ENCODE measurements at places on chromosomes 16 and 17. TPM values are rescaled to one million over a fixed set of nuclear protein-coding genes. Genes with fewer than 3 reads are reported as not detected.

The PPP1R27 gene
- total RNA-seq = not detected

GRCh38 chr16:64380751-64381150 is 741.1 kb downstream of the CDH11 start:
- H3K27me3 ChIP-seq = no peaks in the 10 kb centered on the region
- no peak for DNase-seq
- no peak overlapping the region for H3K4me3 ChIP-seq

DNA sequence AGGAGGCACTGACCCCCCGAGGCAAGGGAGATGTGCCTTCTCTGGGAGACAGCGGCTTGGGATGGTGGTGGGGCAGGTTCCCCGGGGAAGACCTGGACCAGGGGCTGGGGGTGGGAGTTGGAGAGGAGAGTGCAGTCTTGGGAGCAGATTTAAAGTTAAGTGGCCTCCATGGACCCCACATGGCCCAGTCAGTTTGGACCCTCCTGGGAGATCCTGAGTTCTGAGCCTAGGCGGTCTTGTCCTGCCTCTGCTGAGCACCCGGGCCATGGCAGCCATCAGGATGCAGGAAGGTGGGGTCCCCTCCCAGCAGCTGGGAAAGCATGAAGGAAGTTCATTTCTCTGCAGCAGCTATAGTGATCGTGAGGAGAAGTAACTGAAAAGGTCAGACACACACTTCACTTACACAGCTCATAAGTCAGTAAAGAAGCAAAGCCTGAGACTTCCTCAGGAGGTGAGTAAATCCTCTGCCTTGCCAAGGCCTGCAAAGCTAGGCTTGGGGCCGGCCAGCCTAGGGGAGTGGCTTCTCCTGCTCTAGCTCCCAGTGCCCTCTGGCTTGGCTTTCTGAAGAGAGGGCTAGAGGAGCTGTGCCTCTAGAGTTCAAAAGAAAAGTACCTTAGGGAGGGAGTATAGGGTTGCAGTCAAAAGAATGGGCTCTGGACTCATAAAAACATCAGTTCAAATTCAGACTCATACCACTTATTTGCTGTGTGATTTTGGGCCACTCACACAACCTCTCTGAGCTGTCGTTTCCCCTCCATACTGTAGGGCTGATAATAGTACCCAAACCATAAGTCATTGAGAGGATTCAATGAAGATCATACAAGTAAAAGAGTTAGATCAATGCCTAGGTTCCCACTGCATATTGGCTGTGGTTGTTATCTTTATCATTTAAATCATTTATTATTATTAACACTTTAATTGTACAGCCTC is 31.0 kb upstream of the C16orf78 start:
- no peaks in the 10 kb centered on the region for H3K36me3 ChIP-seq
- H3K4me1 ChIP-seq = no peaks in the 10 kb centered on the region
- H3K4me3 ChIP-seq = no peak overlapping the region
- DNase-seq = no peak
- no peaks in the 10 kb centered on the region for H3K27me3 ChIP-seq

The TMEM238L gene
- total RNA-seq = not detected

- no peaks in the 10 kb centered on the region for H3K4me1 ChIP-seq
- H3K4me3 ChIP-seq = no peak overlapping the region
- no peaks in the 10 kb centered on the region for H3K36me3 ChIP-seq
- no peak for DNase-seq
- no peaks in the 10 kb centered on the region for H3K27me3 ChIP-seq
Measured at GRCh38 chr16:81711657-81712319, 67.3 kb upstream of the PLCG2 start.

The CHST5 gene
- not detected for total RNA-seq

The ABCA9 gene
- total RNA-seq = 8.6 TPM

- no peaks in the 10 kb centered on the region for H3K36me3 ChIP-seq
- no peak overlapping the region for H3K4me3 ChIP-seq
- DNase-seq = no peak
- no peaks in the 10 kb centered on the region for H3K27me3 ChIP-seq
- no peak overlapping the region for H3K27ac ChIP-seq
- no peaks in the 10 kb centered on the region for H3K4me1 ChIP-seq
Measured at GRCh38 chr17:11241611-11242226, 706 bp downstream of the SHISA6 start.

Data from right lobe of liver (tissue), 6 donors.